Right cardiac atrium (tissue), 5 donors: ENCODE measurements at places on chromosomes 5 and 9. TPM values are rescaled to one million over a fixed set of nuclear protein-coding genes. Genes with fewer than 3 reads are reported as not detected.

Gene CRB2
- not detected for total RNA-seq

Gene PCDHB7
- 1.6 TPM for total RNA-seq

Gene SLC4A9
- not detected for total RNA-seq

Gene RICTOR
- total RNA-seq: 27.6 TPM

Gene BARX1
- total RNA-seq: not detected

Gene GABRP
- total RNA-seq: not detected

Gene PRR16
- 7.3 TPM for total RNA-seq

Gene ZBED3
- 12.5 TPM for total RNA-seq

Gene F2RL2
- total RNA-seq: 0.32 TPM

Gene PBX3
- total RNA-seq: 107 TPM

Gene GDNF
- 0.26 TPM for total RNA-seq

Gene FBXL7
- 17.9 TPM for total RNA-seq
